GM12892 (cell line): ENCODE measurements at places on chromosomes 7 and 10.
A peak's percentile ranks its signal among the peaks of the same experiment; 100 is the strongest.

DNA sequence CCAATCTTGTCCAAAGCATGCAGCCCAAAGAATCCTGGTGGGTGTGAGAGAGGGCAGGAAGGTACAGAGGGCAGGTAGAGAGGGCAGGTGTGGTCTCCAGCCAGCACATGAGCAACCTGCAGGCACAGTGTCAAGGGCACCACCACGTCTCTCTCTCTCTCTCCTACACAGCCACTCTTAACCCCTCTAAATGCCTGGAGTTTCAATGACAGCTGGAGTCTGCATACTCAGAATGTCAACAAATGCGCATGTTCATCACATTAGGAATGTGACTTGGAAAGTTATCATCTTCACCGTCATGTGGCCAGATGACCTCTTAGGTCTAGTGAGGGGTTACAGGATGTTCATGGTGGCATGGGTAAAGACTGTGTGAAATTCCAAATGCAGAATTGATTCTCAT is 456.8 kb downstream of the SORCS1 start:
- no peak for DNase-seq

DNA sequence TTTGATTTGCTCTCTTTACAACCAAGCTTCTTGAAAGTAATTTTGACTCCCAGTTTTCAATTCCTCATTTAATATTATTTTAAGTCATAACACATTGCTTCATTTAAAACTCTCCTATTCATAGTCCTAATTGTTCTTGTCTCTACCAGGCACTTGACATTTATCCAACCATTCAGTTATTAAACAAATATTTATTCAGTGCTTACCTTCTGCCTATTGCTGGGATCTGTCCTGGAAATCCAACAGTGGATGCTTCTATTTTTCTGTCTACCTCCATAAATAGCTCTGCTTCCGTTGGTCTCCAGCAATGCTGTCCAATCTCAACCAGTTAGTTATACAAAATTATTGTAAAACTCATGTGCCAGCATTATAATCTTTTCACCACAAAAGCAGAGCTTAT is 615.1 kb downstream of the ZWINT start:
- no peak for DNase-seq

- no peak for DNase-seq
Observed at GRCh38 chr10:101940916-101941315, 97.3 kb upstream of the KCNIP2 start.

GRCh38 chr7:153002115-153002514 is 242.6 kb downstream of the ACTR3B start:
- no peak for DNase-seq

DNA sequence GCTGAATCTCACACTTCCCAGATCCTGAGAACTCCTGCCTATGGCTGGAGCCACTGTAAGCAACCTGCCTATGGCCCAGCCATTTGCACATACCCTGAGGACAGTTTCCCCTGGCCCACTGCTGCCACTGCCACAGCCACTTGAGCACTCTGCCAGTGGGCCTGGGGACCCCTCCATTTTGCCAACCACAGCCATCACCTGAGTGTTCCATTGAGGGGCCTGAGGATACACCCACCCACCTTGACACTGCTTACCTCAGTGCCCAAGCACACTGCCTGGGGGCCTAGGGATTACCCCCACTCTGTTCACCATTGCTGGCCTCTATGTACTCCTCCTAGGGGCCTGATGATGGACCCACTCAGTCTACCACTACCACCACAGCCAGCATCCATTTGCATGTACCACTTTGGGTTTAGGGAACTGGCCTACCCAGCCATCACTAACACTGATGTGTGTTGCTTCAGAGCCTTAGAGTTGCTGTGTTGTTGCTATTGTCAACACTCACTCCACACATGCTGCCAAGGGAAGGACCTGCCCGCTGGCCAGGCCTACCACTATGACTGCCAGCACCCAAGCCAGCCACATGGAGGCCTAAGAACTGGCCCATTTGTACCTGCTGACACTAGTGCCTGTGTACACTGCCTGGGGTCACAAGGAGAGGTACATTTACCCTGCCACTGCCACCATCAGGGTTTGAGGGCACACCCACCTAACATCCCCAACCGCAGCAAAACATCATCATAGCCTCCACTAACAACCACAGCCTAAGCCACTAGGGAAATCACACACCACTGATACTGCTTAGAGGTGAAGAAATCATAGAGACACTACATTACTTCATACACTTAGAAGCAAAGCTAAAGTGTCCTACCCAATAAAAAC is 45.9 kb upstream of the ANTXRL start:
- no peak for DNase-seq

DNA sequence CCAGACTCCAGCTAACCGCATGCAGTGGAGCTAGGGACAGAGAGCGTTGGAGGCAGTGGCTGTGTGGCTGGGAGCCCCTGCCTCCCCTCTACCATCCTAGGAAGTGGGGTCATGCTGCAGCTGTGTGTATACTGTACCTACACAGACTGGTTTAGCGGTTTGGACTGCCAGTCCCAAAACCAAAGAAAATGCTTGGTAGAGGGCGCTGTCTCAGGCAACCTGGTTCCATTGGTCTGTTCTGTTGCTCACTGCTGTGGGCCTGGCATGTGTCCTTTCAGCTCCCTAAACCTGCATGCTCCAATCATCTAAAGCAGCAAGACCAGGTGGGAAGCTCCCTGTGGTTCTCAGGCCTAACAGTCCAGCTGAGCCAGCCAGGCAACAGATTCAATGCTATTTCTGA is 4.5 kb downstream of the RBP4 start:
- no peak for DNase-seq

DNA sequence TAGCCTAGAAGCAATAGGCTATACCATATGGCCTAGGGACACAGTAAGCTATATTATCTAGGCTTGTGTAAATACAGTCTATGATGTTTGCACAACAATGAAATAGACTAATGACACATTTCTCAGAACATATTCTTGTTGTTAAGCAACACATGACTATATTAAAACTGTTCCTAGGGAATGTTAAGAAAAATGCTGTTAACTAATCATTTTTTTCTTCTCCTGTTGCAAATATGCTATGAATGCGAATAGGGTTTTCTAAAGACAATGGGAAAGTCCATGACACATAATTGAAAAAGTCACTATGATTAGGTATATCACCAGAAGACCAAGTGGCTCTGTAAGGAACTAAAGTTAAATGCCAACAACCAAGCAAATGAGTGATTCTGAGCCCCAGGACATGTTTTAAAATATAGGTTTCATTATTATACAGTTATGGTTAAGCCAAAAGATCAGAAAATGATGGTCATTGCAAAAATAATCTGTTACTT is 454.0 kb upstream of the SORCS1 start:
- DNase-seq = no peak

GRCh38 chr7:43569424-43569823 is 13.5 kb upstream of the STK17A start:
- no peak for DNase-seq

DNA sequence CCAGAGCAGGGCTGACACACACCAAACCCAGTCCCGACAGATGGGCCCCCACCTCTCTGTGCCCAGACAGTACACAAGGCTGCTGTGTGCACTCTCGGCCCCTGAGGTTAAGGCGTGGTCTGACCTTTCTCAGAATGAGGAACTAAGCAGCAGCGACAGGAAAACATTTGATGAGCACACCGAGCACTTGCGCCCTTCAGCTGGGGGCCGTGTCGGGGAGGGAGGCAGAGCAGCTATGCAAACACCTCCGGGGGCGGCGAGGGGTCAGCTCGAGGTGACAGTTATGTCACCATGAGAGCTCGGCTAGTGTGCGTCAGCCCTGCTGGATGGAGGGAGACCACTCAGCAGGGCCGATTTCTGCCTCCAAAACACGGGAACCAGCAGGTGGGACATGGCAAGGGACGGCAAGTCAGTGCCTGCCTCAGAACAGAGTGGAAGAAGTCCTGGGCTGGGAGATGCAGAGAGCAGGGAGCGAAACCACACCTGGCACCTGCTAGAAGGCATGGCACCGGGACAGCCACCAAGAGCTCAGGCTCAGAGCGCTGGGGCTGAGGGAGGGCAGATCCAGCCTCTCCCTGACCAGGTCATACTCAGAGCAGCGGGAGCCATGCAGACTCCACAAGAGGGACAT is 57.4 kb downstream of the CHST15 start:
- DNase-seq = peak; percentile 80

GRCh38 chr7:137328373-137329120 is 15.0 kb downstream of the PTN start:
- no peak for DNase-seq

- no peak for DNase-seq
Observed at GRCh38 chr7:200290-200689, 7.9 kb downstream of the FAM20C start.

DNA sequence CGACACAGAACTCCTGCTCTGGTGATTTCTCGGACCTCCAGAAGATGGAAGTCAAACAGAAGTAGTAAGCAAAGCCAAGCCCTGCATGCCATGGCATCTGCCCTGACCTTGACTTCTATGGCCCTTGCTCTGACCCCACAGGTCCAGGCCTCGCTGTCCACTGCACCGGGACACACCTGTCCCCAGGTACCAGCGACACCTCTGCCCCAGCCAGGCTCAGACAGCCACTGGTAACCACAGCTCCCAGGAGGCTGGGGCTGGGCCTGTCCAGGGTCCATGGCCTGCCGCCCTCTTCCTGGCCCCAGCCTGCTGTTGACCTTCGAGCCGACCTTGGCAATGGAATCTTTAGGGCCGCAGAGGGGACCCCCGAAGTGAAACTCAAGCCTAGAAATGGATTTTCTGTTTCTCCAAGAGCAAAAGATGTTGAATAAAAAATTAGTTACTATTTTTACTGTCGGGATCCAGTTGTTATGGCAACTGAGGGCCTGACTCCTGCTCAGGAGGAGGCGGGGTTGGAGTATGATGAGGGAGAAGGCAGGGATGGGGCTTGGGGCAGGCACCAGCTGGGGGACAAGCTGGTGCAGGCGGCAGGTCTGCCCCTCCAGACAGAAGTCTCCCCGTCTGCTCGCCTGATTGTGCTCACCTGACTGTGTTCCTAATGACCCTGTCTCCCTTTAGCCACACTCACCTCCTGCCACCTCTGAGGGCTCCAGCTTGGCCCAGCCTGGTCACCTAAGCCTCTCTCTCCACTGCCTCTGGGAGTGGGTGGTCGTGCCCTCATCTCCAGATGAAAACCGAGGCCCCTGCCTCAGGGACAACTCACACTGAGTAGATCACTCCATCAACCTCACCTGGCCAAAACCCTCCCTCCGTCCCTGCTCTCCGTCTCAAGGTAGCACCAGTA is 4.1 kb upstream of the MMD2 start:
- no peak for DNase-seq

GRCh38 chr10:124543146-124543545 is 81.5 kb downstream of the LHPP start:
- DNase-seq = no peak

- no peak for DNase-seq
Observed at GRCh38 chr10:84493361-84493760, 165.0 kb downstream of the CCSER2 start.

DNA sequence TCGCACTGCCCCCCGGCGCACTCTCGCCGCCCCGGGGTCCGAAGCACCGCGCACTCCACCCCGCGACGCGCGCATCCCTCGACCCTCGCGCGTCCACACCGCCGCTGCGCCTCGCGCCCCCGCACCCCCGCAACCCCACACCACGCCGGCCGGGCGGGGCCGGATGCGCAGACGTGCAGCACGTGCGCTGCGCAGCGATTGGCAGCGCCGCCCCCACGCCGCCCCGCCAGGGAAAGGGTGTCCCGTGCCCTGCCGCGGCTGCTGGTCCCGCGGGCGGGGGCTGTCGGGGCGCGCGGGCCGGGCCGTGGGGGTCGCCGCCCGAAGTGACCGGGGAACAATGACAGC is 53.7 kb upstream of the KDM7A start:
- DNase-seq = no peak

GRCh38 chr10:124696446-124697392 is 47.5 kb downstream of the FAM53B start:
- DNase-seq = peak; percentile 56

- DNase-seq = no peak
Observed at GRCh38 chr10:123398756-123399155, 244.6 kb downstream of the BUB3 start.

DNA sequence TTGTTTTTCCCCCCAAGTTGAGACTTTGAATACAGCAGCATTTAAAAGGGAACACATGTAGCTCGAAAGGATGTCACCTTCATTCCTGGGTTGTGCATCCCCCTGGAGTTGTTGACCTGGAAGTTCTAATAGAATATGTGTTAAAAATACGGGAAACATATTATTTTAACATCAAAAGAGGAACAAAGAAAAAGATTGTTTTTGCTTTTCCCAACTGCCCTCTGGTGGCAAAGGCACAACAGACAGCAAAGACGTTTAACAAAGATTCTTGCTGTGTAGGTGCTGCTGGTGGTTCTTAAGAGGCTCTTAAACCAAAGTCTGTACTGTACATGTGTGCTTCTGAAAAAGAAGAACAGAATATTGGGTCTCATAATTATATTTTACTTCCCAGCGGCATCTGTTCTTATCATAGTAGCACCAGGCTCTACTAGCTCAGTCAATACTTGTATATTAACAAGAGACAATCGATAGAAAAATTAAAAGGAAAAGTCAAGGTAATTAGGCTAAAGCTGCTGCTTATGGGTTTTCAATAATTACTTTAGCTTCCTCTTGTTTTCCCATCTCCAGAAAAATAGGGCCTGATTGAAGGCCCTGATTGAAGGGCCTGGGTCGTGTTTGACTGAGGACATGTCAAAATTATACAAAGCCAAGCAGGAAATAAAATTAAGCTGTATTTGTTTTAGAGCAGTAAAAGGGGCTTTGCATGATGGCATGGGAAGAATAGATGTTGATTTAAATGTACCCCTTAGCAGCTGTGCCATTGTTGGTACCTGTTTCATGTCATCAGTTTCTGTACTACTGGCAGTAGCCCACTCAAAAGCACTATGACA is 384.2 kb upstream of the LRGUK start:
- DNase-seq = no peak

DNA sequence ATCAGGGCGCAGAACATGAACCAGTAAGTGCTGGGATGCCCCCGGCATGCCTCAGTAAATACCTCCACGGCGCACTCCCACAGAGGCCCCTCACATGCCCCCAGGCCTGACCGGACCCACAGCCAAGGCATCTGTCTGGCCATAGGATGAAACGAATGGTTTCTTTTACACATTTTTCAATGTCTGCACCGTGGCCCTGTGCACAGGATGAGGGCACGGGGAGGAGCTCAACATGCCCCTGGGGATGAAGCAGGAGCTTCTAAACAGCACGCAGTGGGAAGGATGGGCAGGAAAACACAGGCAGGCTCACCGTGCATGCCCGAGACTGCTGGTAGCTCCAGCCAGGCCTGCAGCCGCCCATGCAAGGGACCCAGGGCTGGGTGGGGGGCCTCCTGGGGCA is 283.3 kb downstream of the TNS3 start:
- no peak for DNase-seq

DNA sequence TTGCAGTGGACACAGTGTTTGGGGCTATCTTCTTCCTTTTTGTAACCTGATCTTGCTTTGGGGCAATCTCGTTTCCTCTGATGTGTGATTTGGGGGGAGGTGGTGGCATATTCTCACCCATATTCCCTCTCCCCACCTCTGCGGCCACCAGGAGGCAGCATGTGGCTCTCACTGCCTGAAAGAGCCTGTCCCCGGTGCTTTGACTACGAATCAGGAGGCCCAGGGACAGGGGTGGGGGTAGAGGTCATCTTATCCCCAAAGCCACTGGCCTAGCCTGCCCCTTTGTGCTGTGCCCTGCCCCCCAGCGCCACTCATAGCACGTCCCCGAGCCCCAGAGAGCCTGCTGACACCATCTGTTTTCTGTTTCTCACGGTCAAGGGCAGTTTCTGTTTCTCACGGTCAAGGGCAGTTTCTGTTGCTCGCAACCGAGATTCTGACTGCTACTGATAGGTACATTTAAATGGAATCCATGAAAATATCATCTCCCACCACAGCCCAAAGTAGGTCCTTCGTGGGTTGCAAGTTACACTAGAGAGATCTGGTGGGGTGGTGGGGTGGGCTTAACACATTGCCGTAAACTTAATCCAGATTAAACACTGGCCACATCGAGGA is 28.2 kb downstream of the PHYH start:
- peak; percentile 41 for DNase-seq
